Hypothalamus (tissue), 51 donors: ENCODE measurements at places on chromosomes 6 and 20.

DNA sequence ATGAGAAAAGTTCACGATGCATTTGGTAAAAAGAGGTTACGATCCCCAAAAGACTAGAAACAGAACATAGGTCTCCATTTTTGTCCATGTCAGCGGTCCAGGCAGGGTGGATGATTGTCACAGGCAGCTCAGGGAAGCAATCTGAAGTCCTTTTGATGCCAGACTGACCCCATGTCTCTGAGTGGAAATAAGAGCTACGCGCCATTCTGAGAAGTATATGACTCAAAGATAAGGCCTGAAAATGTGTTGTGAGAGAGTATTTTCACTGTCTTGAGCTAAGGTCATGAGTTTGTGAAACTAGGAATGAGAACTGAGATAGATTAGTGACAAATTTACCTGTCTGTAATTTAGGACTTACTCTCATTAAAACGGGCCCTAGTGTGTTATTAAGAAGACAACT is 69.5 kb downstream of the LYRM4 start:
- DNase-seq, result no peak

DNA sequence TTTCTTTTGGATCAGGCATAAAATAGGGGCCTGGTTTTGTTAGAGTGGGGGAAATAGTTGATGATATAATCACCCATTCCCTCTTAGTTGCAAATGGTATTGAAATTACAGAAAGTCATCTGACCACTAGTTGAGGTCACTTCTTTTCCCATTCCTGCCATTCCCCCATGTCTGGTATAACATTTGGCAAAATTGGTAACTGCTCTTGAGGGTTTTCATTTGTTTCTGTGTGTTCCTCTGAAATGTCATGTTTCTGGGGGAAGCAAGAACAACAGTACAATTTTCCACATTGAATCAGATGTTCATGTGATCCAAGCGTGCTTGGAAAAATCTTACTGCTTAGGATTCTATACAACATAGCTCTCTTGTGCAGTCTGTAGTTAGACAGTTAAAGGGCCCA is 7.3 kb downstream of the AIG1 start:
- DNase-seq, result no peak

DNA sequence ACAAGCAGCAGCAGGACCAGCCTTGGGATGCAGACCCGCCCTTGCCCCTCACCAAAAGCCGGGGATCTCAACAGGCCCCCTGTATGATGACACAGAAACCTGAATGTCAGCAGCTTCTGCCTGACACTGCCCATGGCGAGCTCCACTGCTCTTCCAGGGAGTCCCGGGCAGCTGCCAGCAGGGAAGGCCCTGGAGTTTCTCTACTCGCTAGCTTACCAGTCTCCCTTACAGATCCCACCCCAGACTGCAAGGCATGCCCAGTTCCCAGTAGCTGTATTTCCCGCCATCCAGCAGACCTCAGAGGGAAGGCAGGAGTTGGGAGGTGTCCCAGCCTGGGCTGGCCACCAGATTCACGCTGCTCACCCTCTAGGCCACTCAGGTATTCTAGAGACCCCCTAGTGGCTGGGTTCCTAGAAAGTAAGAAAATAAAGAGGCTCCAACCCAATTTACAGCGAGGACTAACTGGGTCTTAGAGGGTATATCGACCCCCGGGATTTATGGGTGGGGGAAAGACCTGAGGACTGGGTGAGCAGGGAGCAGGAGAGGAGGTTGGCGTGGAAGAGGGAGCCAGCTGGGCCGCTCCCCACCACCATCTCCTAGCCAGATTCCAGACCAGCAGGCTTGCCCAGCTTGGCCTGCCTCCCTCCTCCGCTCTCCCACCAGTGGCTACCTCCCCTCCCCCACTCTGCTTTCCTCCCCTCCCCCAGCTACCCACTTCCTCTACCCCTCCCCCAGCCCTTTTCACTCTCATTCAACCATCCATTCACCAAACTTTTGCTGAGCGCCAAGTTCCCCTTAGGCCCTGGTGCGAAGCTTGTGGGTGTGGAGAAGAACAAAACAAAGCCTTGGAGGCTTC is 9.7 kb upstream of the HMGA1 start:
- DNase-seq, result no peak

GRCh38 chr6:136439514-136440190 is 110.6 kb downstream of the MAP7 start:
- no peak for DNase-seq

DNA sequence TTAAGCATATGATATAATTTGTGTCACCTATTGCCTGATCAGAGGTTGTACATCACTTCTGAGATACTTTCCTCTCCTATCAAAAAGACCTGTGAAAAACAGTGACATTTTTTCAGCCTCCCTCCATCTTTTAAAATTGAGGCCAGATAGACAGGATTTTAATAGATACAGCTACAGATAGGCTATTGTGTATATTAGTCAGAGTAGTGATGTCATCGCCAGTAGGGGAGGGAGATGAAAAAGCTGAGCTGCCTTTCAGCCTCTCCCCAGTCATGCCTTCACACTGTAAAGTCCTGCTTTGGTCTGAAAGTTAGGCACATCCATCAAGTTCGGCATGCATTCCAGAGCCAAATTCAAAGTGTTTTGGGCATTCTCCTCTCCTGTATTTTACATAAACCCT is 7.9 kb upstream of the PABPC1L start:
- DNase-seq, result peak; percentile 24

- no peak for DNase-seq
Measured at GRCh38 chr6:88263591-88263990, 97.4 kb upstream of the CNR1 start.

DNA sequence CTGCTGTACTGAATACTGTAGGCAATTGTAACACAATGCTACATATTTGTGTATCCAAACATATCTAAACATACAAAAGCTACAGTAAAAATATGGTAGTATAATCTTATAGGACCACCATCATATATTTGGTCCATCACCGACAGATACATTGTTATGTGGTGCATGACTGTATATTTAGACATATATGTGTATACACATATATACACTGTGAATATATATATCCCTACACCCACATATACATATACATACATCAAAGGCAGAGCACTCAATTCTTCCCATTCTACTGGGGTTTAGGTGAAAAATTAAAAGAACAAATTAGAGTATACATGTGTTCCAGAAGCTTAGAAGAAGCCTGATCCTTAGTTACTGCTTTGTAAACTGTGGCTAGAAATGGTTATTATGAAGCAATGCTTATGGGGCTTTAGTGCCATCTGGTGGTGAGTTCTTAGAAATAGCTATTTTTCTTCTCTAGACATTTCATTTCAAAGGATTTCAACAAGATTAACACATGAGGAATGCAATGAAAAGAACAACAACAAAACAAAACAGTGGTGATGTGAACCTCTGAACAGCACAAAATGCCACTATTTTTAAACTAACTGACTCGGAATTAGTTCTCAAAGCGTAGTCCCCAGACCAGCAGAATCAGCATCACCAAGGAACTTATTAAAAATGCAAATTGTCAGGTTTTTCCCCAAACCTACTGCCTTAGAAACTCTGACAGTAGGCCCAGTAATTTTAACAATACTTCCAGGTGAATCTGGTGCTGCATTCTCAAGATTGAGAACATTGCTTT is 38.0 kb downstream of the PKHD1 start:
- no peak for DNase-seq
